ENCODE measurements at places on chromosomes 16 and 17. TPM values are rescaled to one million over a fixed set of nuclear protein-coding genes. Genes with fewer than 3 reads are reported as not detected.

- DNase-seq: no peak
Measured at GRCh38 chr17:75501378-75502071, 13.8 kb downstream of the CASKIN2 start.

DNA sequence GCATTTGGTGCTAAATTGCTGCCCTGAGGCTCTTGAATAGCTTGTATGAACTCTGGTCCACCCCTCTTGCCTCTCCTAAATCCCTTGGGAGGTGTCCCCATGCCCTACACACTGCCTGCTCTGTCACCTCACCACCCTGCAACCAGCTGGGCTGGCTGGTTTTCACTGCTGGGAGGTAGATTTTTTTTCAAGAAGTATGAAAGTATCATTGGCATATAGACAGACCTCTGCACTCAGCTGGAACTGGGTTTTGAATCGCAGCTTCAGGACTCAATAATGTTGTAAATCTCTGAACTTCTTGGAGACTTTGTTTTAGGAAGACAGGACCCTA is 184.9 kb downstream of the MSI2 start:
- no peak for DNase-seq

The G6PC1 gene
- not detected for total RNA-seq

DNA sequence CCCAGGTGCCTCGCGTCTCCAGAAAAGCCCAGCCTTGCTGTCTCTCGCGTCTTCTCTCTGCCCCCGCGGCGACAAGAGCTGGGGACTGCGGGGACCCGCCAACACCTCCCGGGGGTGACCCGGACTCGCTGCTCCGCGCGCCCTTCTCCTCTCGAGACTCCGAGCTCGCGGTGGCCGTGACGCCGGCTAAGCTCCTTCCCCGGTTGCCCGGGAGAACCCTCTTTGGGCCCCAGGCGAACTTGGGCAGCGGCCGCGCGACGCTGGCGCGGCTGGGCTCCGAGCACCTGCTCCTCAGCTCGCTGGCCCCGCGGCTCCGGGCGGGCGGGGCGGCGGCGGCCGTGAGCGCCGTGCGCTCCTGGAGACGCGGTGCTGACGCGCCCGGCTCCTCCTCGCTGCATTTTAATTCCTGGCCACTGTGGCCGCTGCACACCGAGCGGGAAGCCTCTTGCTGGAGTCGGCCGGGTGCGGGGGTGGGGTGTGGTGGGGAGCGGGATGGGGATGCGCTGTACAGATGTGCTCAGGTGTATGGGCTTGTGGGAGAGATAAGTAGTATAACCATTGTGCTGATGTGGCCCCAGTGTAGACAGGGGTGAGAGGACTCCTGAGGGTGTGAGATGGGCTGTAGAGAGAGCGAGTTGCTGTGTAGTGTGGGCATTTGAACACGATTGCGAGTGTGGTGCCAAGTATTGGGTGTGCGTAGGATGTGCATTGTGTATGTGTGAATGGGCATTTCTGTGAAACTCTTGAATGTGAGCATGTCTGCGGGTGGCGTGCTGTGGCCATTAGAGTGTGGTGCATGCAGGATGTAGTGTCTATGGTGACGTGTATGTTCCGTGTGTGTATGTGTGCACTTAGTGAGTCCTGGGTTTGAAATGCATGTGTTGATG is at the start of gene ASIC2:
ASIC2 (minus strand) TSS at position 315 of the 887 bp plus-strand sequence.
- peak; percentile 36 for DNase-seq

The KRTAP4-4 gene
- total RNA-seq: not detected

DNA sequence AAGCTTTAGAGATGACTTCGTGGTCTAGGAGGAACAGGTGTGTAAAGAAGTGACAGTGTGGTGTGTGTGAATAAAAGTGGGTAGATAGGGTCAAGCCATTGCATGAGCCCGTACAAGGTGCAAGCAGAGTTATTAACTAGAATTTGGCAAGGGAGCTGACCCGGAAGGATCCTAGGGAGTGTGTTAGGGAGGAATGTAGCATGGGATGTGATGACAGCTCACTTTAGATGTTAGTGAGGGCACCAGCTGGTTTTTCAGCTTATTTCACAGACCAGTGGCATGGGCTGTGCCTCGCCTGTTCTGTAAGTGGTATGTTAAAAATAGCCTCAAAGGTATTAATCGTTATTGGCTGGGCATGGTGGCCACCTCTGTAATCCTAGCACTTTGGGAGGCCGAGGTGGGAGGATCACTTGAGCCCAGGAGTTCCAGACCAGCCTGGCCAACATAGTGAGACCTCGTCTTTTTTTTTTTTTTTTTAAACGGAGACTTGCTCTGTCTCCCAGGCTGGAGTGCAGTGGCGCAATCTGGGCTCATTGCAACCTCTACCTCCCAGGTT is 8.3 kb downstream of the ANKRD40CL start:
- DNase-seq: no peak

DNA sequence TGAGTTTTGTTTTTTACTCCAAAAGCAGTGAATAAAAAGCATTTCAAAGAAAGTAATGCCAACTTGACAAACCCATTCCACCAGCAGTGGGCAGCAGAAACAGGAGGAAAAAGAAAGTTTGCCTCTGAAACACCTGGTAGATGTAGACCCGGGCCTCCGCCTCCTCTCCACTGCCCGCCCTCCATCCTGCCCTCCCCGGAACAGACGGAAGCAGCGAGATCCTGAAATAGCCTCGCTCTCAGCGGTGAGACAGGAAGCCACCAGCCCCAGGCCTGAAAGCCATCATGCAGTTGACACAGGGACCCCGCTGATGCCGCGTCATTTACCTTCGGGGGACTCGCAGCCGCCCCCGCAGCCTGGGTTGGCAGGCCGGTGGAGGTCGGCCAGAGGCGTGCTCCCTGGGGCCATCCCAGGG is 67.8 kb downstream of the C16orf78 start:
- DNase-seq: peak; percentile 70

The HSD11B2 gene
- total RNA-seq: 3.3 TPM

The RAB26 gene
- total RNA-seq: 1.9 TPM

DNA sequence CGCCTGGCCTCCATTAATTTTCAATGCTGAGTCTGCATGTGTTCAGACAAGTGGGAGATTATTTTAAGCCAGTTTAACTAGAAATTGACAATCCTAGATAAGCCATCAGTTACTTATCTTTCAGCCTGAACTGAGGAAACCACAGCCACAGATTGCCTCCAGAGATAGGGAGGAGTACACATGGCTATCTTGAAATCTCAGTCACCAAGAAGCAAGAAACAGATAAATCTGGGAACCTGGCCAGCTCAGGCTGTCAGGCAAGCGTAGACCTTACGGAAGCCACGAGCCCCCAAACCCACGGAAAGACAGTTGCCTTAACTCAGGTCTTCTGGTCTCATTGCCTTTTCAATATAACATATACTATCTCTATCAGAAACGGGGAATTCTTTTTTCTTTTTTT is 2.0 kb upstream of the GLG1 start:
- no peak for DNase-seq

GRCh38 chr16:24844101-24845030 is 1.4 kb upstream of the SLC5A11 start:
- no peak for DNase-seq

GRCh38 chr17:17661134-17661533 is 20.1 kb upstream of the RAI1 start:
- DNase-seq: no peak

Data from endothelial cell (in vitro differentiated cells).